ENCODE measurements at places on chromosomes 7 and 10.

GRCh38 chr10:71372882-71373495, 23.7 kb upstream of the CDH23 start:
- no peak for DNase-seq

DNA sequence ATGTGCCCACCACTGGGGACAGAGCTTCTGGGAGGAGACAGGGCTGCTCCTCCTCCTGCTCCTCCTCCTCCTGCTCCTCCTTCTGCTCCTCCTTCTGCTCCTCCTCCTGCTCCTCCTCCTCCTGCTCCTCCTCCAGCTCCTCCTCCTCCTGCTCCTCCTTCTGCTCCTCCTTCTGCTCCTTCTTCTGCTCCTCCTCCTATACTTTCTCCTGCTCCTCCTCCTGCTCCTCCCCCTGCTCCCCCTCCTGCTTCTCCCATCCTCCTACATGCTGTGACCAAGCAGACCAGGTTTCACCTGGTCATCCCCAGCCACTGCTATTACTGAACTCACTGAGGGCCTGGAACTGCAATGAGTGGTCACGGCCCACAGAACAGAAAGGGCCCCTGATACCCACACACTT, 154.0 kb upstream of the PPP2R2D start:
- no peak for DNase-seq

DNA sequence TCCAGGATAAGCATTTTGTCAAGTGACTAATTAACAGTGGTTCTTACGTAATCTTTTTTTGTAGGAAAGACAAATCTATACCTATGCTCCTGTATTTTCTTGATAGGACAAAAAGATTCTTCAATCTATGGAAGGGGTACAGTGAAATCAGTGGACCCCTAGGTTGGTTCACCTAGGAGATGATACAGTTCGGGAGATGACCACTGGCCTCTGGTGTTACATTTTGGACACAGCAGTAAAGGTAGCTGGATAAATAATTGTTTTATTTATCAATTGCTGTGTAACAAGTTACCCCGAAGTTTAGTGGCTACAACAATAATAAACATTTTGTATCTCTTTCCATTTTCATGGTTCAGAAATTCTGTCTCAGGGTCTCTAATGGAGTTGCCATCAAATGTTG, 288.2 kb upstream of the MAGI2 start:
- no peak for DNase-seq

DNA sequence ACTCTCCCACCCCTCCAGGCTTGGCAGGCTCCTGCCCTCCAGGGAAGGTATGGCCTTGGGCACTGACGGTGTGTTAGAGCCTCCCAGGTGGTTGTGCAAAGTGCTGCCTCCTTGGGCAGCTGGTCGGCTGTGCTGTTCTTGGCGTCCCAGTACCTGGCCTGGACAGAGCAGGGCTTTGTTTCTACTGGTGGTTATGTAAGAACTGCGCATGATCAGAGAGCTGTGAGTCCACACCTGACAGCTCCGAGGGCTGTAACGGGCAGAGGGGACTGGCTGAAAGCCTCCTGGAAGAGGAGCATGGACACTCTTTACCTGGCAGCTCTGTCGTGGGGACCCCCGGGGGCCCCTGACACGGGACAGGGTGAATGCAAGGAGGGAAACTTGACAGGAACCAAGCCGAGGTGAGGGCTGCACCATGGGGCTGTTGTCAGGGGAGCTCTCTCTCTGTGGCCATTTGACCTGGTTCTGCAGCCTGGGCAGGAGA, 3.1 kb upstream of the SFRP5 start:
- DNase-seq, result no peak

GRCh38 chr7:431658-432111, 88.0 kb downstream of the PDGFA start:
- DNase-seq, result no peak

DNA sequence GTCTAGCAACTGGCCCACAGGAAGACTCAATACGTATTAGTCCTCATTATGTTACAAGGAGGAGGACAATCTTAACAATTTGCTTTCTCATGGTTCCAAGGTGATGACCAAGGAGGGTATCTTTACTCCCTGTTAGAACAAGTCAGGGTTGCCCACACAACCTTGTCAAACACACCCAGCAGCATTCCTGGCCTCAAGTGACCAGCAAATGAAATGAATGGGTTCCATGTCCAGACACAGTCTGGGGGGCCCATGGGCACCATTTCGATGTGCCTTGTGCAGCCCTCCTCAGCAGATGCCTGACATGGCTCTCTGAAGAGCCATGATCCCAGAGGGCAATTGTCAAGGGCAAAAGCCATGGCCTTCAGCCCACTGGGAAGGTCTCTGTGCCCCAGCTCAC, 40.8 kb downstream of the ANXA8 start:
- DNase-seq, result no peak

DNA sequence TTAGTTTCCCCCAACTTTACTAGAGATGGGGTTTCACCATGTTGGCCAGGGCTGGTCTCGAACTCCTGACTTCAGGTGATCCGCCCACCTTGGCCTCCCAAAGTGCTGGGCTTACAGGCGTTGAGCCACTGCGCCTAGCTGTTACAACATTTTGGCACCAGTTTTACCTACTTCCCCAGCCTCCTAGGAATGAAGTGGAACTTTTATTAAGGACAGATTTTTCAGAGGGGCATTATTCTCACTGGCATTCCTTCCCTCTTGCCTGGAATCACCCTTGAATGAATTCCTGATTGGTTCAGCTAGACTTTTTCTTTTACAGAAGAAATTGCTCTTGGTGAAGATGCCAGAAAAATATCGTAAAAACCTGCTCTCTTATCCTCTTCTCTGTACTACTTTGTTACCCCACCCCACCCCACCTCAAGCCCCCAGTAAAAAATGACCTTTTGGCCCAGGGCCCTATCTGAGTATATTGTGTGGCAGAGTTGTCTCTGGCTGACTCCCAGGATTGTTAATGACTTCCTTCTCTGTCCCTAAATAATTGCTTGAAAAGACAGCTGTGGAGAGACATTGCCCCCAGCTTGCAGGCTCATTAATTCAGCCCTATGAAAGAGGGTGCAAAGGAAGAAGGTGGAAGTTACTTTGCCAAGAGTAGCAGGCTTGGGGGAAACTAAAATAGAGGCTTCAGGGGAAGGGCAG, 189.6 kb downstream of the AUTS2 start:
- DNase-seq, result no peak

GRCh38 chr7:109873296-109873695, 1217.6 kb upstream of the LRRN3 start:
- peak; percentile 60 for DNase-seq

GRCh38 chr7:112022128-112022527, 184.1 kb downstream of the DOCK4 start:
- no peak for DNase-seq

DNA sequence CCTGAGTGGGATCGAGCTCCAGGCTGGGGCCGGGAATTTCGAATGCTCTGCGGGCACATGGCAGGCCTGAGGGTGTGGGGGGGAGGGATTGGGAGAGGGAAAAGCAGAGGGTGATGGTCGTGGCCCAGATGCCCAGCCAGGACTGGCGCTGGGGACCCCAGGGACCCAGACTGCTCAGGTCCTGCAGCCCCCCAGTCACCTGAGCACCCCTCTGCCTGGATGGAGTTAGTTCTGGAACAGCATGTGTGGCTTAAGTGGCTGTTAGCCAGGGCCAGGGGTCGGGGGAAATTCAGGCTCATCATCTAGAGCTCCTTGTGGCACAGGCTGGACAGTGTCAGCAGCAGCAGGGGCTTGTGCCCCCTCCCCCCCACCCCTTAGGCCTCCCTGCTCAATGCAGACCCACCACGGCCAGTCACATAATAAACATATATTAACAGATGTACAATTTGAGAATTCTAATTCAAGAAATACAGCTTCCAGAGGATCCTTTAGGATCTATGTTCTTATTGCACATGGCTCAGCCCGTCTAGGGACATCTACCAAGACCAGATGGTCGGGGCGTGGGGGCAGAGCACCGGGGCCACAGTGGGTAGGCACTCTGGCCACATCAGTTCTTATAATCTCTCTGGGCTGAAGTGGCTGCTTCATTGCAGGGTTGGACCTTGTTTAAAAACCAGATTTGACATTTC, 22.2 kb downstream of the DNAJB12 start:
- no peak for DNase-seq

DNA sequence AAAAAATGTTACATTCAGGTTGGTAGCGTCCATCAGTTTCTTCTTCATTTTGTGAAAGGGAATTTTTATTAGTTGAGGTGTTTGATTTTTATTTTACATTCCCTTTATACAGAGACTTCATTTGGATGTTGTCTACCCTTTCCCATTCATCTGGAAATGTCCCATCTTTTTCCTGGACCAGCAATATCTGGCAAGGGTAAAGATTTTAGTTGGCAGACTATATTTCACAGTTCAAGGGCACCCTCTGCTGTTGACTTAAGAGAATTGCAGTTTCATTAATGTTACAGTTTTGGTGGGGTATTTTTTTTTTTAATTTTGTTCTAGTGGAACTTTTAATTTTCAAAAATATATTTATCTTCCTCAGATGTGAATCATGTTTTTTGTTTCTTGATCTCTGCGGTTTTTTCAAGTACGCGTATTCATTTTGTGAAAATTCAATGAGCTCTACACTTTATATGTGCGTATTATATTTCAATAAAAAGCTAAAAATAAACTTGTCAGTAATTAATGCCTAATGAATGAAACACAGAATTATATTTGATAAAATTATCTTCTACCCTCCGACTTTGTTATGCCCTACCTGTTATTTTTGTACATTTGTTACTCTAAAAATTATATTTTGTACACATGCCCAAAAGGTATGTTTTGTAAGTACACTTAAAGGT, 97.9 kb upstream of the KLF14 start:
- no peak for DNase-seq
